ENCODE measurements at places on chromosomes 5 and 9.

DNA sequence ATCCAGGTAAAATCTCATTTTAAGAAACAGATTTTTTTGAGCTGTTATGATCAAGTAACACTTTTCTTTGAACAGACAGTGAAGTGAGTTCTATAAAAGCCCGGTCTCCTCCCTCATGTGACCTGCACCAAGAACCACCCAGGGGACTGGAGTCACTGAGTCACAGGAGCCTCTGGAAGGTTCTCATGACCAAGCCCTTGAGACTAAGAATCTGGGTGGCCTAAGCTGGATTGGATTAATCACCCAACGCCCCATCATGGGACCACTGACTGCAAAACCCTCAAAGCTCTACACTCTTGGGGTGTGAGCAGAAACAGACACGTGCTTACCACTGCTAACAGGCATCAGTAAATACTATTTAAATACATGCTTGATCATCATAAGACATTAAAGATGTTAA is 48.4 kb downstream of the SECISBP2 start:
- no peak for DNase-seq

DNA sequence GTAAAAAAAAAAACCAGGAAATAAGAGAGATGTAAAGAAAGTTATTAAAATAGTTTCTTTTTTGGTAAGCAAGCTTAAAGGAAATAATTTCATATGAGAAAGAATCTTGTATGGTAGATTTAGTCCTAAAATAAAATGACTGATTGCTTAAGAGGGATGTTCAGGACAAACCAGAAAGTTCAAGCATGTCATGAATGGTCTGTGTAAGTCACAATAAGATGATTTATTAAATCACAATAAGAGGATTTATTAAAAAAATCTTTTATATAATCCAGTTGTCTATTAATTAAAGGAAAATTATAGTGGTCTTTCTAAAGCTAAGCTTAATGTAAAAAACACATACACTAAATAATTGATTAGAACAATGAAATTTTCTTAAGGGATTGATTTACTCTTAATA is 91.8 kb upstream of the OR13F1 start:
- DNase-seq, result no peak

DNA sequence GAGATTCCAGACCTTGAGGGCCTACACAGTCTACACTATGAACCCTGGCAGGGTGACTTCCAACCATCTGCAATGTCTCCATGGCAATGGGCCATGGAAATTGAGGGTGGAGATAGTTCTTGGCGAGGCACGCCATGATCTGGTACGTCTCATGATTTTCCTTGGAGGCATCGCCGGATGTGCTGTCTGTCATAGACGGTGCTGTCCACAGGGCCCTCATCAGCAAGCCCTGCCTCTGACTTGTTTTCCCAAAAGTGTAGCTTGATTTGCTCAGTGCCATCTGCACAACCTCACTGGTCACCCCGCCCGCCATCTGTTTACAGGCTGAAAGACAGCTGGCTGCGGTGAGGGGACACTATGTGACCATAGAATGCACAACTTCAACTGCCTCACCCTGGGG is 73.5 kb downstream of the BOD1 start:
- DNase-seq, result no peak

DNA sequence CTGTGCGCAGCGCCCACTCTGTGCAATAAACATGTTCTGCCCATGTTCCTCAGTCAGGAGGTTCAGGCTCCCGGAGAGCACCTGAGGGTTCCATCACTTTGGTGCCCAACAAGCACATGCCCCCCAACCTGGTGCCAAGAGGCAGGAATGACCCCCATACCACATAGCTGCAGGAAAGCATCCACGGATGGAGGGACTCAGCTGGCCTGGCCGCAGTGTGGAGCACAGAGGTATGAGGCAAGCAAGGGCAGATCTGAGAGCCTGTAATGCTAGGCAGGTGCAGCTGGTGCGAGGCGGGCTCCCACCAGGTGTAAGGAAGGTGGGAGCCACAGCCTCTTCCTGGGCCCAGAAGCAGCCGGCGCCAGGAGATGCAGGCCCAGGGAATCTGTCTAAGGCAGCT is 4.3 kb upstream of the MRNIP start:
- no peak for DNase-seq

- DNase-seq, result no peak
These were observed 981.7 kb downstream of the NR2F1-AS1 start for GRCh38 chr5:92599217-92599810.

Measured in CD8-positive, alpha-beta T cell (primary cell).